Retinal pigment epithelial cell (primary cell): ENCODE measurements at places on chromosomes 12 and 14.

DNA sequence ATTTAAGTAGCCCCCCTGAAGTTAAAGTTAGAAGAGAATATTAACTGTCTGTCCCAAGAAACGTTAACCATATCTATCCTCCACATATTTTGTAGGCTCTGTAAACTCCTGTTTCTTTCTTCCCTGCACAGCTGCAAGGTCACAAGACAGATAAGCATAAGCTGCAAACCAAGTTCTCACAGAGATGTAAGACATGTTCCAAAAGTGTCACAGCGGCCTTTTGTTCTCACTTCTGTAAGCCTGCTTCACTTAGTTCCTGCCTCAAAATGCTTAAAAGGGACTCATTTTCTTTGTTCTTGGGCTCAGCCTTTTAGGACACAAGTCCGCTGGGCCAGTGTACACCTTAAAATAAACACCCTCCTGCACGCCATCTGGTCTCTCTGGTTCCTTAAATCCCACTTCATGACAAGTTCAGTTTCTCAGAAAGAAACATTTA, 3.2 kb downstream of the RNASE1 start:
- no peak for DNase-seq

- no peak for DNase-seq
Measured at GRCh38 chr14:38238878-38239277, 17.0 kb downstream of the CLEC14A start.

GRCh38 chr12:16349131-16349460, 1.7 kb downstream of the MGST1 start:
- DNase-seq = no peak

DNA sequence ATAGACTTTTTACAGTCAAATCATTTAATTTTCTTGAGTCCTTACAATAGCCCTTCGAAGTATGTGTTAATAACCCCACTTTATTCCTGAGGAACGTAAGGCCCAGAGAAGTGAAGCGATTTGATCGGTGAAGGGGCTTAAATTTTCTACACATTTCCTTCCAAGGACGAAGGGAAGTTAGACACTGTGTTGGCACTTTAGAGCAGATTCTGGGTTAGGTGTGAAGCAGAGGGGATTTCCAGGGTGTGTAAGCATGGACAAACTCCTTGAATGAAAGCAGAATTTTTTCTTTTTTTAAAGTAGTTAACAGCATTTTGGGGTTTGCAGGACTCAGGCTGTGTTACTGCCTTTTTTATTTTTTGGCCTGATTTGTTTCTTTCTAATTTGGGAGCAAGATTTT, 38.9 kb downstream of the PRORP start:
- no peak for DNase-seq

GRCh38 chr14:74638066-74638465, 26.0 kb upstream of the LTBP2 start:
- DNase-seq = no peak

DNA sequence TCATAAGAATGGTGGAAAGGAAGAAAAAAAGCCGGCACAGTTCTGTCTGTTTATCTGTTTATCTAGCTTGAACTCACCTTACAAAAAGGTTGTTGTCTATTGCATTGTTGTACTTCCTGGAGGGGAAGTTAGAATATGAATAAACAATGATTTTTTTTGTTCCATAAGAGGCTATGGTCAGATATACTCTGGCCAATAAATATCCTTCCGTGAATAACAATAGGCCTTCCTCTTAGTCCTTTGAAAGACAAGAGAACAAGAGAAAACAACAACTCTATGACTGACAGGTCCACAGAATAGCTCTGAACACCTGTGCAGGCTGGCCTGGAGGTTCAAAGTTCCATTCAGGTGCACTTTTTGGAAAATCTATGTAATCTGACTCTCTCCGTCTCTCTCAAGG, 192.8 kb upstream of the KRR1 start:
- no peak for DNase-seq

DNA sequence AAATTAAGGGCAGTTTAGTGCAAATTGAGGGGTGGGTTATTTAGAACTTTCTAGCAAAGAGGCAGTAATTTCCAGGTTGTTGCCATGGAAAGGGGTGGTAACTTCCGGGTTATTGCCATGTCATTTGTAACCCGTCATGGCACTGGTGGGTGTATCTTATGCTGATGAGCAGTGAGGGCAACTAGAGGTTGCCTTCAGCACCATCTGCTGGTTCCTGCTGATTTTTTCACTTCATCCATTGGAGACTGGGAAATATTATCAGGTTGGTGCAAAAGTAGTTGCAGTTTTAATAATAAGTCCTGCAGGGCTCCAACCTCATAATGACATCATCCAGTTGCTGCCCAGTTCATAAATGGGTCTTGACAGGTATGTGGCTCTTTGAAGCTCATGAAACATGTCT, 24.4 kb upstream of the SERPINA4 start:
- DNase-seq = no peak

DNA sequence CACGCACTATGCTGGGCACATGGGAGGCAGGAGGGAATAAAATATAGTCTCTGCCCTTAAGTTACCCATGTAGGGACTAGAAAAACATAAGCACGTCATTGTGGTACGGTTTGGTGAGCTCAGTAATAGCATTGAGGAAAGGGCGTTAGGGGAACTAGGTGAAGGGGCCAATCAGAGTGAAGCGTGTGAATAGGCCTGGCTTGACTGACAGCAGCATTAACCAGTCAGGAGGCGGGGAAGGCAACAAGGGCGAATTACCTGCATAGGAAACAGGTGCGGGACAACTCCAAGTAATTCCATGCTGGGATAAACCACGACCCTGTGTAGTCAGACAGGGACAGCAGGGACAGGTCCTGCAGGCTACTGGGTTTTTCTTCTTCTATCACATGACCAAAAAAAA, 107.7 kb downstream of the UNC79 start:
- no peak for DNase-seq
